Stimulated activated CD4-positive, alpha-beta T cell treated with anti-CD3 and anti-CD28 coated beads, Interleukin-4, amount 100 ng/mL, for 4 hours (primary cell): ENCODE measurements at places on chromosomes 7 and 10.
A peak's percentile ranks its signal among the peaks of the same experiment; 100 is the strongest.

GRCh38 chr7:51446785-51447184, 130.2 kb upstream of the COBL start:
- DNase-seq = no peak

DNA sequence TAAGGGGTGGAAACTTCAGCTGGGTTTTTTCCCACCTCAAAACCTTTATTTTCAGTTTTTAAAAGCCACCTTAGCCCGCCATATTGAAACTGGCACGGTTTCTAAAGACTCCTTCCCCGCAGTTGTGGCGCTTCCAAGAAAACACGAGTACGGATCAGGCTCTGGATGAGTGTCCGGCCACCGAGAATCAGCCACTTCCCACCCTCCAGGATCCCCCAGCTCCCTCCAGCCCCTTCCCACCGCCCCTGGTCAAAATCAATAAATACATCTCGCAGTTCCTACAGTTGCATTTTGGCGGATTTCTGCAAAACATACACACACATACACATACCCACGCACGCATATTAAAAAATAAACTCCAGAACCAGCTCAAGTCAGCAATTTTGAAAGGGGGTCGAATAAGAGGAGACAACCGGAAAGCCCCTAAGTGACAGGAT, 1.1 kb downstream of the SFMBT2 start:
- DNase-seq = no peak

- no peak for DNase-seq
Measured at GRCh38 chr7:95441042-95441823, 6.4 kb upstream of the PON2 start.

GRCh38 chr10:76497666-76498065, 1066.2 kb downstream of the LRMDA start:
- no peak for DNase-seq

DNA sequence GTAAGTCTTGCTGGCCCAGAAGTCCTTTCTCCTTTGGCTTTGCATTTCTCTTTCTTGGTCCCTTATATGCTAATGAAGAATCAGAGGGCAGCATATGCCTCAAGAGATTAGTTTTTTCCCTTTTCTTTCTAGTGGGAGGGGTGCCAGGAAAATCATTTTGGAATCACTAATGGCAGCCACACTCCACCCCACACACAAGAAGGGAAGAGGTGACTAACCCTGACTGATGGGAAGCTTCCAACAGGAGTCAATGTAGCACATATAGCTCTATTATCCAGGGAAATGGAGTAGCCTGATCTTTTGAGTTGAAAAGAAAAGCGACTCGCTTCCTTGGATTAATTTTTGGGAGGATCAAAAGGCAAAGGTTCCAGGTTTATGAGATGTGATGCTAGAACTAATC, 225.3 kb downstream of the KIF20B start:
- no peak for DNase-seq

DNA sequence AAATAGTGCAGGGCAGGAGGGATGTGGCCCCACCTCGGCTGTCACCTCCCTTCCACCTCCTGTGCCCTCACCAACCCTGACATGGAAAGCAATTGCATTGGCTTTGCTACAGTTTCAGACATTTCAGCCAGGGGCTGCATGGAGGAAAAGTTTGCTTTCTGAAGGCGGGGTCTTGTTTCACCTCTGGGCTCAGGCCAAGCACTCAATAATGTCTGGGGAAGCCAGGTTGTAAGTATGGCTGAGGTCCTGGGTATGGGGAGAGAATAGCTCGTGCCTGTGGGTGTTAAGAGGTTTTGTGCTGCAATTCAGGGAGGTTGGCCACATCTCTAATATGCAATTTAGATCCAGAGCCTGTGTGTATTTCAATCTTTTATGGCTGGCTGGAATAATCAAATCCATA, 238.4 kb upstream of the MKI67 start:
- DNase-seq = no peak

DNA sequence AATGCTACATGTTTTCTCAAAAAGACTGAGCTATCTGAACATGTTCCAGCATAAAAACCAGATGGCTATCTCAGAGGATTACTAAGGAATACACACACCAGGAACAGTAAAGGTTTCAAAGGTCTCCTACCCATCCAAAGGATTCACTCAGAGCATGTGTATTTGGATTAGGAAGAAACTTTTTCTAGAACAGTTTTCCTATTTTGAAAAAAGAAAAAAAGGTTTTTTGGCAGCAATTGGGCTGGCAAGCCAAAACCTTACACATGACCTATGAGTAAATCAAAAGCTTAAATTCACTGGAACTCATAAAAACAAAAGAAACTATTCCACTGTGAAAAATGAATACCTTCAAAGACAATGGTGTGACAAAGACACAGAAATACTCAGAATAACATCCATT, 9.6 kb downstream of the TPK1 start:
- DNase-seq = no peak

DNA sequence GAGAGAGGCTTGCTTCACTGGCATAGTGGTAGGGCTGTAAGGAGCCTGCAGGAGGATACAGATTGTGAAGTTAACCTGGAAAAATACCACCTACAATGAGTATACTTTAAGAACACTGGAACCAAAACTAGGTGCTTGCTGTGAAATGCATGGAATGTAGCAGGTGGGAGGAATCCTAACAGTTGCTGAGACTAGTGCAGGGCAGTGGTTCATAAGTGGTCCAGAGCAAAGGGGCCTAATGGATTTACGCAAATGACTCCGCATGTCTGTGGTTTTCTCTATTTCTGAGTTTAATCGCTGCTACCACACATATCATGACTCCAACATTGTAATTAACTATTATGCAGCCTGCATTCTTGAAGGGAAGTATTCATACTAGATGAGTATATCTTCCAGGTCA, 218.4 kb downstream of the CHRM2 start:
- DNase-seq = no peak

DNA sequence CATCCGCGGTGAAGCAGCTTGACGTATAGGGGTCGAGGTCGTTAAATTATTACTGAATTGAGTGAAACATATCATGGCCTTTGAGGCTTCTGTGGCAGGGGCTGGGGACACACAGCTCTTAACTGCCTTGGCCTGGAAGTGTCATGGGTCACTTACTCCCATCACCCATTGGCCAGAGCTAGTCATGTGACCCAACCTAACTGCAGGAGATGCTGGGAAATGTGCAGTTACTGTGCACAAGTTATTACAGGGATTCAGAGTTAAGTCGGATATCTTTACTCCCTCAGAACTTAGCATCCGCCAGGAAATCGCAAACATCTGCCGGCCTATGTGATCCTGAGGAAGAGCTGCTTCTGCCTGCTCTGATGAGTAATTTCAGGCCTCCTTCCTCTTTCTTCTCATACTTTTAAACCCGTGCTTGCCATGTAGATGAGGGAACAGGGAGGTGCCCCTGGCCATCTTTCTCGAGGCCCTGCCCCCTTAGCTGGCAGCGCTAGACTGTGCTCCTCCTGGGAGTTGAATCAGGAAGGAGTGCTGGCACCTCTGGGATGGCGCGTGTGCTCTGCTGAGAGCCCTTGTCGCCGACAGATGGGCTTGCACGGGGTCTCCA, 203.6 kb downstream of the TCF7L2 start:
- no peak for DNase-seq

- DNase-seq = no peak
Measured at GRCh38 chr7:28205506-28205905, 24.9 kb upstream of the JAZF1 start.

DNA sequence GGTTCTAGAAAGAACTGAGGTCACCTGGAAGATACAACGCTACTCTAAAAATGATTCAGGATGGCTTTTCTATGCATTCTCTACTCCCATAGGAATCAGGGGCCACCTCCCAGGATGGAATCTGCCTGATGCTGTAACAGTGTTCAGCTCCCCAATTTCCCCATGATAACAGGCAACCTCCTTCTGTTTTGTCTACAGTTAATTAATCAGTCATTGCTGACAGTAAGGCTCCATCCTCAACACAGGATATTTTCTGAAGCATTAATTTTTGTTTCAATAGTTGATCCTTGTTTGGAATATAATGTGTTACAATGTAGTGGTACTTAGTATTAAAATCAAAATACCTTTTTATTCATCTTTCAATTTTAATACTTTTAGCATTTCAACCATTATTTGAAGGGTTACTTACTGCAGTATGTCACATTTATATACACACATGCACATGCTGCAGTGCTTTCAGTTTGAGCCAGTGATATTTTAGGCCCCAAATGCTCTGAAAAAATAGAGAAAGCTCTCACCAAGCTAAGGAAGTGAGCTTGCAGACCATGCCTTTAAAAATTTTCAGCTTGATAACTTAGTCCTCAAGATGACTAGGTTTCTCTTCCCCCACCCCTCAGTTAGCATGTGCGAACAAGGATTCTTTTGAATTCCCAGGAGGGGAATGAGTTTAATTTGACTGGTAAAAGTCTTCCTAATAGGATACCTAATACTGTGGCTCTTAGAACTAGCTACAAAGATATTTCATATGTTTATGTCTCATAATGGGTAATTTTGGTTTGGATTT, 592 bp upstream of the PIK3CG start:
- DNase-seq = no peak

GRCh38 chr10:21403256-21404015, 122.0 kb downstream of the SKIDA1 start:
- no peak for DNase-seq

DNA sequence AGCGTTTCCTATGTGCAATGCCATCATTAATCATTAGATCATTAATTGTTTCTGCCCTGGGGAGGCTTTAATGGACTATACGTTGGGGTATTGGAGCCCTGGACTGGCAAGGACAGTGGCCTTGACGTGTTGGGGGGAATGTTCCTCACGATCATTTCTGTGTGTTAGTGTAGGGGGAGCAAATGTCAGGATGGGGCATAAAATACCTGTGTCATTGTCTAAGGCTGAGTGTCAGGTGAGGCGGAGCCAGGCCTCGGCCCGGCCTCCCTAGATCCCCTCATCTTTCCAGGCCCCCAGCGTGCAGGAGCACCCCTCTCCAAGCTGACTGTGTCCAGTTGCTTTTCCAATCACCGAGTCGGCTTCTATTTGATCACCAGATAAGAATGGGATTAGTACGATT, 346.4 kb upstream of the SHH start:
- no peak for DNase-seq

- no peak for DNase-seq
Measured at GRCh38 chr7:112361154-112361553, 89.1 kb upstream of the IFRD1 start.

- no peak for DNase-seq
Measured at GRCh38 chr10:78296785-78297184, 263.1 kb downstream of the RPS24 start.

DNA sequence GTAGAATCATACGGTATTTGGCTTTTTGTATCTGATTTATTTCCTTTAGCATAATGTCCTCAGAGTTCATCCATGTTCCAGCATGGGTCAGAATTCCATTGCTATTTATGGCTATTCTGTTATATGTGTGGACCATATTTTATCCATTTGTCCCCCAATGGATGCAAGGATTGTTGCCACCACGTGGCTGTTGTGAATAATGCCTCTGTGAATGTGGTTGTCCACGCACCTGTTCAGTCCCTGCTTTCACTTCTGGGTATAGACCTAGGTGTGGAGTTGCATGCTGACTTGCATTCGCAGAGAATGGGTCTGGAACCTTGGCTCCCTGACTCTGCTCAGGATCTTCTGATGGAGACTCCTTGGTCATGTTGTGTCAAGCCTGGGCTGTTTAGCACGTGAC, 199.9 kb downstream of the CAMK1D start:
- no peak for DNase-seq

GRCh38 chr10:24952707-24953645, 570 bp upstream of the PRTFDC1 start:
- DNase-seq = peak; percentile 40

GRCh38 chr7:3430588-3430987, 129.5 kb downstream of the SDK1 start:
- DNase-seq = no peak

DNA sequence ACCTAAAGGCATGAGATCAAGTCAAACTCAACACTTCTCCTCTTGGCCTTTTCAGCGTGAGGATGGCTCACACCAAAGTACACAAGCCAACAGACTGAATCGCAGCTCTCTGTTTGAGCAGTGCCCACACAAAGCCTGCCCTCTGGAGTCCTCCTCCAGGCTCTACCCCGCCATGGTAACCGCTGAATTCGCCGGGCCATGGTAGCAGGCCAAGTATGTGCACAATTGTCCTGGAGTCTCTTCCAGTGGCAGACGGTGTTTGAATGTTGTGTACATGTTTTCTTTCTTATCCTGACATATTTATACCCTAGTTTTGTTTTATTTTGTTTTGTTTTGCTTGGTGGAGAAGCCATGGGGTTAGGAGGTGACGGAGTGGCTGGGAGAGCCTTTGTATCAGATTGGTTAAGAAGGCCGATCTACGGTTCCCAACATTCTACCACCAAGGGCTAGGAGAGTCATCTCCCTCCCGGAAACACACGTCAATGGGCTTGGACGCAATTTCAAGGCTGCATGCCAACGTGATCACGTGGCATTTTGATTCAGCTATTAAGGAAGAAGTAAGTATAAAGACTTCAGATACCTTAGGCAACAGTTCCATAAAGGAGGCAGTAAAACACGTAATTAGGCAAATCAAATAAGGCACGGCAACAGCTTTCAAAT, 12.1 kb upstream of the SHH start:
- DNase-seq = no peak

DNA sequence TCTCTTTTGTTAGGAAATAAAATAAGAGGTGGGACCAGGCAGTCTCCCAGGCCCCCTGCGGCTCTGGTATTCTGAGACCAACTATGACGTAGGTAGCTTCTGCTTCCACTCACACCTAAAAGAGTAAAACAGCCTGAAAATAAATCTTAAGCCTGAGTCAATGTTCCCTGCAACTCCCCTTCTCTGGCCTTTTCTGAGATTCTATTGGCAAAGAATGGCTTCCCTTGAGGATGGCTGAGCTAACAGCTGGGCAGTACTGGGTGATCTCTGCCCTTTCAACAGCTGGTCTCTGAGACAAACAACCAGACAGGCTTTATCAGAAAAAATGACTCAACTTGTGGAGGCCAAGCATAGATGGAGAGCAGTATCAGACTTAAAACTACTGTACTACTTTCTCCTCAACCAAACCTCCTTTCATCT, 58.7 kb downstream of the CREB3L2 start:
- no peak for DNase-seq

GRCh38 chr10:55989188-55989587, 371.9 kb downstream of the ZWINT start:
- no peak for DNase-seq

DNA sequence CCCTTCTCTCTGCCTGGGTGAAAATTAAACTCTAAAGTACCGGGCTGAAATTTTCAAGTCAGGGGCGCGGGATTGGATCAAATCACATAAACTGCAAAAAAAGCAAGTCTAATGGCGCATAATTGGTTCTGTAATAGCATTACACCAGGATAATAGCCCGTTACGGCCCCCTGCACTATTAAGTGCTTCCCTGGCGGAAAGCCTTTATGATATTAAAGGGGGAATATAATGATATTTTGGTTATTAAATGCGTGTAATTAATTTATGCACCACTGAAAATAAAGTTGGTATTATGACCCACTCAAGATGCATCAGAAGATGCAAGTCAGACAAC, 744 bp upstream of the DRGX start:
- DNase-seq = no peak
